Activated naive CD4-positive, alpha-beta T cell treated with anti-CD3 and anti-CD28 coated beads for 36 hours (primary cell): ENCODE measurements at places on chromosomes 3 and 15.

DNA sequence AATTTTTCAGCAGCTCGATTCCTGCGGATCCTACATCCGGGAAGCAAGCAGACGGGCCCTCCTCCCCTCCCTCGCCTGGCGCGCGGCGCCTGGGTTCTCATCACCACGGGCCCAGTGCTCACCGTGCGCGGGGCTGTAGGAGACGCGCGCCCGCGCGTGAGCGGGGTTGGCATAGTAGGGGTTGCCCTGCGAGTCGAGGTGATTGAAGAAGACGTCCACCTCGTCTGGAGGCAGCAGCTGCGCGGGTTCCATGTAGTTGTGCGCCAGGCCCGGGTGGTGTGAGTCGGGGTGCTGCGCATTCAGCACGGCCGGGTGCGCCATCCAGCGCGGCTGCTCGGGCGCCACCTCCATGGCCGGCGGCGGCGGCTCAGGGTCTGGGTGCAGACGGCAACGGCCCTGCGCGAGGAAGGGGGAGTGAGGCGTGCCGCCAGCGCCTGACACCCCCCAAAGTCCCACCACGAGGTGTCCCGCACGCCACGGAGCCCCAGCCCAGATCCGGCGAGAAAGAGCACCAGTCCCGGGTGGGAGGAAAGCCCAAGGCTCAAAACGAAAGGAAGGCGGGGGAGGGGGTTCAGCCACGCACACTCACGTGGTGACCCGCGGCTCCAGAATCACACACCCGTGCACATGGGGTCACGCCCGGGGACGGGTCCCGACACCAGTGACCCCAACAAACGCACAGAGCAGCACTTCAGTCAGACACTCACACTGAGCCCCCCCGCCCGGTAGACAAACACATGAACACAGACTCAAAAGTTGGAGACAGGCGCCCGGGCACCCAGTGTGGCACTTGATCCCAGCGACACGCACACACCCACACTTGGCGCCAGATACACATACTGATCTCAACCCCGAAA is 6.1 kb downstream of the GATA2 start:
- DNase-seq, result no peak

DNA sequence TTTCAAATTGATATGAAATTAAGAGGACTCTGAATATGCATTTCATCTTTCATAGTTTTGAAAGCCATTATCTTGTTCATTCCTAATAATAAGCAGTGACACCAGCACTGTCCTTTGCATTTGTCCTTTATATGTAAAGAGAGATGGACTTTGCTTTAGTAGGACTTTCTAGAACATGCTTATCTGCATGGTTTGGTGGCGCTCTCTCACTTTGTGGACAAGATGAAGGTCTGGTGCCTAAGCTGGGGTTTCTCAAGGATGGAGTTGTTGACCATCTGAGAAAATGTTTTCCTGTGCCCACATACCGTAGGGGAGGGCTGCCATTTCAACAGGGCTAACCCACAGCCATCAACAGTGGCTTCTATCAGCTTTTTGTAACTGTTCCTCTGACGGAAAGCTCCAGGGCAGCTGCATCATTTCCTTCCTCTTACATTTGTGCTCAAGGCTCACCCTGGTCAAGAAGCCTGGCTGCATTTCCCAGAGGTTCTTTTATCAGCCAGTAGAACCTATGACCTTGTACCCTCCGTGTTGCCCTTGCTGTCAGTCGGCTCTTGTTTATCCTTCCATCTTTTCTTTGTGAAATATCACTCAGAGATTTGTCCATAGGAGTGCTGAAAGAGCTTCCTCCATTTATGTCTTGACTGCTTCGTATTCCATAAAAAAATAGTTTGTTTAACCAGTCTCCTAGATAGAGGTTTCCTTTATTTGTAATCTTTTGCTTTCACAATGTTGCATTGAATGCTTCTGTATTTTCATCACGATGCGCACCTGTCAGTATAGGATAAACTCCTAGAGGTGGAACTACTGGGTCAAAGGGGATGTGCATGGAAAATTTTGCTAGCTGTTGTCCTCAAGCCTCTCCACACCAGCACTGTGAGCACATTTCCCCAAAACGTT is 44.6 kb downstream of the ABHD2 start:
- no peak for DNase-seq

GRCh38 chr3:54185740-54186139 is 63.4 kb downstream of the CACNA2D3 start:
- DNase-seq, result no peak

DNA sequence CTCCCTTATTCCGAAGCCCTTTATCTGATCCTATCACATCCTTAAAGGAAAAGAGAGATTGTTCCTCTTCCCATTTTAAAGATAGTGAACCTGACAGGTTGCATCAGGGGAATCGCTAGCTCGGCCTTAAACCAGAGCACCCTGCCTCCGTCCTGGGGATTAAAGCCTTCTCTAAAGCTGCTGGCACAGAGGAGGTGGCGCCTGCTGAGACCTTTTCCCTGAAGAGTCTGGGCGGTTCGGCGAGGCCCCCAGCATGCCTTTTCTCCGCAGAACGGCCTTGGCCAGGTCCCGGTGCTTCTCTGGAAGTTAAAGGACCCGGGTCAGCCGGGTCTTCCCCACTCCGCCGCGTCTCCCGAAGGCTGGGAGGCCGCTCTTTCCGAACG is 593 bp downstream of the FAM219B start:
- DNase-seq, result peak; percentile 41

DNA sequence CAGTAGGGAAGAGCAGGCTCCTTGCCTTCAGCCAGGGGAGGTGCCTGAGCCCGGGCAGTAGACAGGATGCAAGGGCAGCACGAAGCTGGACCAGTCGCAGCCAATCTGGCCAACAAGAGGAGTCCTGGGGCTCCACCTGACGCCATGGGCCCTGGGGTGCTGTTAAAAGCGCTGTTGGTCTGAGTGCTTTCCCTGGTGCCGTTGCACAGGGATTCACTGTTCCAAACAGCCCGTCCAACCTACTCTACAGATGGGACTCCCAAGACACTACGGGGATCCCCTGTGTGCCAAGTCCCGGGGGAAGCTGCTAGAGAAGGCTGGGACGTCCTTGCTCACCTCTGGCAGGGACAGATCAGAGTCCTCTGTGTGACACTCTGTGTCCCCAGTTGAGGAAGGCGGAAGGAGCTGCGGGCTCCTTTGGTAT is 632 bp downstream of the CTSH start:
- DNase-seq, result no peak

DNA sequence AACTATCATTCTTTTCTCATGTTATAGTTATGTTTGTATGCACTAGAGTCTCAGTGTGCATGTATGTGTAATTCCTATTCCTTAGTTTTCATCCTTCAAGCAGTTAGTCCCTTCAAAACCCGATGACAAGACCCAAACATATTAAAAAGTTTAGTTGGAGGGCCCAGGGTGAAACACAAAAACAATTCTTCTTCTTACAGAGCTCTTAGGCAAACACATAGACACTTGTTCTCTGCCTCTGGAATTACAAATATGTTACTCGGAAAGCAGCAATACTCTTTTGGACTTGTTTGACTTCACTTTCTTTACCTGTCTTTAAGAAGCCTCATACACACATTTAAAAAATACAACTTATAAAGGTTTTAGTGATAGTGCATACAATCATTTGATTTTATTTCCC is 763 bp upstream of the CNTN6 start:
- no peak for DNase-seq

DNA sequence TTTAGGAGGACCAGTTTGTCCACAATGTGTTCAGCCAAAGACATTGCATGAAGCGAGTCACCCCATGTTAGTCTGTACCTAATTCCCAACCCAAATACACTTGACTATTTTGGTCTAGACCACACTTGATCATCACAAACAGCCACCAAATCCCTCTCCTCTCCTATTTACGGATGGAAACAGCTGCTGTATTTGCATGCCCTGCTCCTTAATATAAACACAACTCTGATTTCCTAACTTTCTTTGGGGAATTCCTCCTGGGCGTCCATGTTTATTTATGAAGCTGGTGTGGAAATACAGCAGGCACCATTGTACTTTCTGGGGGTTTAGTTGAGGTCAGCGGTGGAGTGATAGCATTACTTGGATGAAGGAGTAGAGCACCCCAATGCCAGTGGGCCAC is 235.2 kb downstream of the TLE3 start:
- DNase-seq, result no peak

DNA sequence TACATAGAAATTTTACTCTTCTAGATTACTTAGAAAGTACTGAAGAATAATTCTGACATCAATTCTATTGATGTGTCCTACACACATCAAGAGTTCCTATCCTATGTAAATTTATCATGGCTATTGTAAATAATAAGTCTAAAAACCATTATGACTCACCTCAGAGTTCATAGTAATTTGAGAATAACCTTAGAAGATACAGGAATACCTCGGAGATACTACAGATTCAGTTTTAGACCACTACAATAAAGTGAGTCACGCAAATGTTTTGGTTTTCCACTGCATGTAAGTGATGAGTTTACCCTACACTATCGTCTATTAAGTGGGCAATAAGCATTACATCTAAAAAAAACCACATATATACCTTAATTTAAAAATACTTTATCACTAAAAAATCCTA is 74.8 kb downstream of the NR1I2 start:
- no peak for DNase-seq
